ENCODE measurements at places on chromosomes 11 and 22.

- DNase-seq = no peak
Measured at GRCh38 chr11:44771841-44772240, 45.1 kb downstream of the TSPAN18 start.

- no peak for DNase-seq
Measured at GRCh38 chr11:65501472-65502273, 2.8 kb downstream of the MALAT1 start.

DNA sequence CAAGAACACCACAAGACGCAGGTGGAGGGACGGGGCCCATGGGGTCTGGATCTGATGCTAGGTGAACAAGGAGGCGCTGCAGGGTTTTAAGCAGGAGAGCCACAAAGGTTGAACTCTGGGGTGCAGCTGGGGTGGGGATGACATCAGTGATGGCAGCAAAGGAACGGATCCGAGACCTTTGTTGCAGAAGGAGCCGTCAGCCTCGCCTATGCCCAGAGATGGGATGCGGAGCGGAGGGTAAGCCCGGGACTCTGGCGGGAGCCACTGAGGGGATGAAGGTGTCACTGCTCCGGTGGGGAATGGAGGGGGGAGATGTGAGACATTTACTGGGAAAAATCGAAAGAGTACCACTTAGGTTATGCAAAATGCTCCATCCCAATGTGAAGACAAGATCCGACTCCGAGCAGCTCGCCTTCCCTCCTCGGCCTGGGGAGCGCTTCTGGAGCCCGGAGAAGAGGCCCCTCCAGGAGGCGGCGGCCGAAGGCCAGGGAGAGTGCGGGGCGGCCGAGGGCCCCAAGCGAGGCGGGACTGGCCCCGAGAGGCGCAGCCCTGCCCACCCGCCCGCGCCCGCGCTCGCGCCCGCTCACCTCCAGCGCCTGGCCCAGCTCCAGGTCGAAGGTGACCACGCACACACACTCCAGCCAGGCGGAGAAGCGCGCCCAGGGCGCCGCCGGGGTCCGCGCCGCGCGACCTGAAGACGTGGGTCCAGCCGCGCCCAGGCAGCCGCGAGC lies 422 bp downstream of the DENND6B start:
- no peak for DNase-seq

- no peak for DNase-seq
Measured at GRCh38 chr22:38267086-38267485, 5.7 kb downstream of the TMEM184B start.

Measured in GM19239 (cell line).